NCI-H1048 (cell line): ENCODE measurements at places on chromosomes 16 and 17.

DNA sequence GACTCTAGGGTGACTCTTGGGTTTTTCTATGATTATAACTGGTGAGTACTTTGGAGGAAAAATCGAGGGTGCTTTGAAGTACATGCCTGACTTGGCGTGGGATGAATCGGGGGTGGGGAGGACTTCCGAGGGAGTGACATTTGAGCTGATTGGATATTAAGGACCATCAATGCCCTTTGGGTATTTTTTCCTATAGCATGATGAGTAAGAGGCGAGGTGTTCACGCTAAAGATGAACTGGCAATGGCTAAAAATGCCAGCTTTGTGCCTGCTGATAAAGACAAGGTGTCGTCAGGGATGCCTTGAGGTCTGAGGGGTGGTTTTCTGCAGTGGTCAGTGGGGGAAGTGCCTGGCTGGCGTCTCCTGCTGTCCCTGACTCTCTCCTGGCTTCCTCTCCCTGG, 25.3 kb downstream of the USP43 start:
- DNase-seq = no peak

GRCh38 chr17:81109957-81110356, 55.4 kb upstream of the PVALEF start:
- no peak for DNase-seq

- DNase-seq = no peak
These were observed 236.7 kb downstream of the PHKB start for GRCh38 chr16:47697826-47698225.

- DNase-seq = no peak
These were observed 26.8 kb downstream of the TBC1D16 start for GRCh38 chr17:80008848-80009247.

GRCh38 chr17:47983492-47984223, 12.7 kb downstream of the CDK5RAP3 start:
- no peak for DNase-seq

DNA sequence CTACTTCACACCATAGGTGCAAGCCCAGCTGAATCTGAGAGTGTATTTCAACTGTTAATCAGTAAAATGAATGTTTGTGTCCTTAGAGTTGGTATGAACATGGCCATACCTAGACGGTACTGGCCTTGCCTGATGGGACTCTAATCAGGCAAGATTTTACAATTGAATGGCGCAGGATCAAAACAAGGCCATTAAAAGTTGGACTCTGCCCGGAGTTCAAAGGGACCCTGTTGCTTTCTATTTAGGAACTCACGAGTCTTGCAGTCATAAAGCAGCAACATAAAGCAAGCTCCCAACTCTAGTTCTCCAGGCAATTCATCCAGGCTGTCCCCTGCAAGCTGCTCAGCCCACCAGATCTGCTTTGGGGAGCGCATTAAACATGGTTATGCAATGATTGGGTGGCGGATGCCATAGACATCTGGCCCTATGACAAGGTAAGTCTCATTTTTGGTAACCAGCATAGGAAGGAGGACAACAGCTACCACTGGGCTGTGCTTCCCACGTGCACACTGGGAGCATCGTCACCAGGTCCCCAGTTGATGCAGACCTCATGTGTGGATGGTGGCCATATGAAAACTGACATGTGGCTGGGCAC, 8.8 kb downstream of the TMEM186 start:
- DNase-seq = no peak

DNA sequence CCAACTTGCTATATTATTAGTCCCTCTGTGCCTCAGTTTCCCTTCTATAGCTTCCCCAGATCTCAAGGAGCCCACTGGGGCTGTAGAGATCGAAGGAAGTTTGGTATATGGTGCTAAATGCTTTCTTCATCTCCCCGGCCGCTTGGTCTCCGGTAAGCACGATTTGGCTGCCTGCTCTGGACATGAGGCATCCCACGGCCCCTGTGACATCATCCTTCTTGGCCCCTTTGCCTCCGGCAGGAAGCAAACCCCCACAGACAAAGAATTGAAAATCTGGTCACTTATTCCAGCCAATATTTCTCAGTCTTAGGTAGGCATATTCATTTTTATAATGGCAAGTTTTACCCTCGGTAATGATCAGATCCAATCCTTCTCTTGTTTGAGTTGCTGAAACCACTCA, 65.8 kb downstream of the WSCD1 start:
- DNase-seq = no peak

DNA sequence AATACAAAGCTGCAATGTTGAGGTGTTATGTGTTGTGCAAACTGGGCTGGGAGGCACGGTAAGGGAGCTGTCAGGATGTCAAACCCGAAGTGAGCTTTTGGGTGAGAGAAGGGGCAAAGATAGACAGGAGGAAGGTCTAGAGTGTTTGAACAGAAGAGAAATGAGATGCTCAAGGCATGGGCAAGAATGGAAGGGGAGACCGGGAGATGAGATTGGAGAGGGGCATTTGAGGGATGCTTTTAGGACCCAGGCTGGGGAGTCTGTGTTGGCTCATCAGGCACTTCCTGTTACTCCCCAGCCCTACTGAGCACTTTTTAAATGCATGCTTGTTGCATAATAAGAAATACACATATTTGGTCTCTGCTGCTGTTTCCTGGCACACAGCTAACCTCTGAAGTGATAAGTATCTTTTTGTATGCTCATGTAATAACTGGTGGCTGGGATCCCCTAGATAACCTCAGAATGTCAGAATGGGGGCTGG, 13.7 kb downstream of the UNC45B start:
- no peak for DNase-seq

DNA sequence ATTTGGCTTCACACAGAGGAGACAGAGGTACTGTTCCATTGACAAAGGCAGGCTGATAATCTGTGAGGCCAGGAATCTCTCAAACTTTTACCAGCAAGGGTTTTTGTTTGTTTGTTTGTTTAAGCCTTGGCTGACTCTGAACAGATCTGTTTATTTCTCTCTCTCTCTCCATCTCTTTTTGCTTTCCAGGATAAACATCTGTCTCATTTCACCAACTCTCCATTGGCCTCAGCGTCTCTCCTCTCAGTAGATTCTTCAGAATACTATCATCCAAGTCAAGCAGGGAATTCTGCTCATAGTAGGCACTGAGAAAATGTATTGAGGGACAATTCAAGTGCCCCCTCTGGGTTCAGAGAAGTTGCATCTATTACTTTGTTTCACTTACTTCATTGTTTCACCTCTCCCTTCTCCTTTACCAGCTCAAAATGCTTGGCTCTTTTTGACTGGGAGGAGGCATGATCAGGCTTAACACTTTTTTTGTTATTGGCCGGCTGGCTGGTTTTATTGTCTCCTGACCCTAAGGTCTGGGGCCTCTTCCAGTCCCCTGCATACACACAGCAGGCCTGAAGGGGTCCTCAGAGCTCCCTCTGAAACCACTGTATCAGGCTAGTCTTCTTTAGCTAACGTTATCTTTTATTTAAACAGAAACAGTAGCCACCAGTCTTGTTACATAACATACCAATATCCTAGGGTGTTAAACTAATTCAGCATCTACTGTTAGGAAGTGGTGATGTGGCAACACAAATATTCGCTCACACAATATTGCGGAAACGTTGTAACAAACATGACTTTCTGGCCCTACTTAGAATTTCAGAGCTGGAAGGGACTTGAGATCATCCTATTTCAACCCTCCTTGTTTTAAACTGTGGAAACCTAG, 2.0 kb upstream of the YPEL2 start:
- DNase-seq = no peak

GRCh38 chr16:54974367-54974766, 43.7 kb downstream of the IRX5 start:
- no peak for DNase-seq

DNA sequence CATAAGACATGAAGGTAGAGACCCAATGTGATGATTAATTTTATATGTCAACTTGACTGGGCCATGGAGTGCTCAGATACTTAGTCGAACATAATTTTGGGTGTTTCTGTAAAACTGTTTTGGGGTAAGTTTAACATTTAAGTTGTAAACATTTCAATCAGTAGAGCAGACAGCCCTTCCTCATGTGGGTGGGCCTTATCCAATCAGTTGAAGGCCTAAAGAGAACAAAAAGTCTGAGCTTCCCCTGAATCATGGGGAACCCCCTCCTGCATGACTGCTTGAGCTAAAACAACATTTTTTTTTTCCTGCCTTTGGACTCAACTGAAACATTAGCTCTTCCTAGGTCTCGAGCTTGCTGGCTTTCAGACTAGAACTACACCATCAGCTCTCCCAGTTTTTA, 327.3 kb upstream of the SOX9 start:
- no peak for DNase-seq

GRCh38 chr17:72479113-72479512, 358.3 kb downstream of the SOX9 start:
- DNase-seq = no peak
